ENCODE measurements at places on chromosomes 5 and 9. TPM values are rescaled to one million over a fixed set of nuclear protein-coding genes. Genes with fewer than 3 reads are reported as not detected.

The ADGRD2 gene
- not detected for total RNA-seq

The ZNF658 gene
- 4.8 TPM for total RNA-seq

The PPP3R2 gene
- not detected for total RNA-seq

The GLIPR2 gene
- 27.5 TPM for total RNA-seq

The PRRX2 gene
- 145 TPM for total RNA-seq

The INSL4 gene
- total RNA-seq, result not detected

DNA sequence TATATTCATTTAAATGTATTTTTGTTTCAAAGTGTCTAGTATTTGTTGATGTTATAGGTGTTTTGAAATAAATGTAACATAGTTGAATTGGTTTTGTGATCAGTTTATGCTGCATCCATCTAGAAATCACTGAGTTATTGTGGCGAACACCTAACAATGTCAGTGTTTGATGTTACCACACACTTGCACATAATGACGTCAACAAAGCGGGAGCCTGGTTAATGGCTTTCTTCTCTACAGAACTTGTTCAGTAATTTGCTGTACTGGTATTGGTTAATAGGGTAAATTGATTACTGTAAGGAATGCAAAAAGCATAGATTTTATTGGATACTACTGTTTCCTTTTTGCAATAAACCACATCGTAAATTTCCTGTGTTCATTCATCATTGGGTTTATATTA is 133.0 kb downstream of the ATG10 start:
- H3K36me3 ChIP-seq, result no peaks in the 10 kb centered on the region
- no peak for DNase-seq
- no peak overlapping the region for H3K27ac ChIP-seq
- no peak overlapping the region for H3K4me3 ChIP-seq

DNA sequence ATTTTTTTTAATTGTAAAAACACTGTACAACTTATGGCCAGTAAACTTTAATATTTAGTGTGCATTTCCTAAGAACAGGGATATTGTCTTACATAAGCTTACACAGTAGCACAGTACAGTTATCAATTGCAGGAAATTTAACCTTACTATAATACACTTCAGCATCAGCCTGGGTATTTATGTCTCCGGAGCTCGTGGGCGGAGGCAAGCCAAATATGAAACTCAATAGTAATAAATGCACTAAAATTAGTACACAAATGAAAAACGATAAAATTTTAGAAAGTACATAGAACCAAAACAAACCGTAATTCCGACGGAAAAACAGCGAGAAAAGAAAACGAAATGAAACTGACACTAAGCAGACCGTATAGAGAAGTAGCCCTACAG is 91.2 kb downstream of the ANXA2R start:
- peak; percentile 4 for DNase-seq
- no peaks in the 10 kb centered on the region for H3K27me3 ChIP-seq
- H3K4me1 ChIP-seq, result peaks cover 31% of the 10 kb centered on the region
- peak overlapping the region; percentile 93 for H3K27ac ChIP-seq

DNA sequence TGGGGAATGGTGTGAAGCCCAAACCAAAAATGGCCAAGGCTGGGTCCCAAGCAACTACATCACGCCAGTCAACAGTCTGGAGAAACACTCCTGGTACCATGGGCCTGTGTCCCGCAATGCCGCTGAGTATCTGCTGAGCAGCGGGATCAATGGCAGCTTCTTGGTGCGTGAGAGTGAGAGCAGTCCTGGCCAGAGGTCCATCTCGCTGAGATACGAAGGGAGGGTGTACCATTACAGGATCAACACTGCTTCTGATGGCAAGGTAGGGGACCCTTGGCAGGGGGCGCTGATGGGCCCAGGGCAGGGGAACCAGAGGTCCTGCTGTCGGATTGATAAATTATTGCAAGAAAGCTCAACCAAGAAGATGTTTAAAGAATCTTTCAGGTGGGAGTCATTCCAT is 19.8 kb downstream of the ABL1 start:
- peaks cover 37% of the 10 kb centered on the region for H3K36me3 ChIP-seq
- H3K27ac ChIP-seq, result no peak overlapping the region
- no peak overlapping the region for H3K4me3 ChIP-seq
- peaks cover 29% of the 10 kb centered on the region for H3K4me1 ChIP-seq
- no peaks in the 10 kb centered on the region for H3K27me3 ChIP-seq

DNA sequence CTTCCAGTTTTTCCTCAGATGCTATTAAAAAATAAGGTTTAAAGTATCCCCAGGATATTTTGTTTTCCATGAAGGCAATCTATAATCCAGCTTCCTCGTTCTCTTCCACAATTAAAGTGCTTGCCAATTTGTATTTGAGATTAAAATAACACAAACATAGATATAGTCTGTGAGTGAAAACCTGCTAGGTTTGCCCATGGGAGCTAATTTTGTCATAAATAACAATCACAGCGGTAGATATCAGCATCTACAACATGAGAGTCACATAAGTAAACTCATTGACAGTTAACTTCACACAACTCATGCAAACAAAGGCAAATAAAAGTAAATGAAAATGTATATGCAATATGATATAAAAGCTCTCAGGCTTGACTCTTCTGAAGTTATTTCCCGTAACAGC is 29.2 kb upstream of the RASGRF2 start:
- H3K27ac ChIP-seq, result no peak overlapping the region
- H3K27me3 ChIP-seq, result no peaks in the 10 kb centered on the region
- H3K4me1 ChIP-seq, result no peaks in the 10 kb centered on the region
- no peak for DNase-seq
- no peaks in the 10 kb centered on the region for H3K36me3 ChIP-seq
- H3K4me3 ChIP-seq, result no peak overlapping the region

- no peaks in the 10 kb centered on the region for H3K27me3 ChIP-seq
- peaks cover 12% of the 10 kb centered on the region for H3K4me1 ChIP-seq
- no peak overlapping the region for H3K27ac ChIP-seq
- H3K36me3 ChIP-seq, result no peaks in the 10 kb centered on the region
Observed at GRCh38 chr5:111229871-111230810, 6.0 kb downstream of the CAMK4 start.

GRCh38 chr5:146588331-146589027 is 72.5 kb upstream of the GPR151 start:
- DNase-seq, result peak; percentile 38
- no peaks in the 10 kb centered on the region for H3K27me3 ChIP-seq
- no peak overlapping the region for H3K4me3 ChIP-seq
- H3K27ac ChIP-seq, result no peak overlapping the region

DNA sequence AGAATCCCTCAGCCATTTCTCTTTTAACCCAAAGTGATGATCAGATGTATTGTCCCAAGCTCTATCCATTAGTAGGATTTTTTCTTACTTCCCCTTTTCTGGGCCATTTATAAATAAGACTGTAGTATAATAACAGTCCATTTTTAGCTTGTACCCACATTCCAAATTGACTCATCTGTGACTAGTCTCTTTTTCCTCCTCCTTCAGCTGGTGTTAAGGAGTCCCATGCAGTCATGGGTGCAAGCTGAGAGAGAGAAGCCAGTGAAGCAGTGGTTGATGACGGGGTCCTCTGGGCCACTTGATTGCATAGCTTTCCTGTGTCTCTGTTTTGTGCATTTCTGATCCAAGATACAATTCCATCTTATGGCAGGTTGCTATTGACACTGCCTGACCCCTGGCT is 476.0 kb upstream of the CD180 start:
- H3K4me3 ChIP-seq, result no peak overlapping the region
- H3K27ac ChIP-seq, result no peak overlapping the region
- H3K4me1 ChIP-seq, result peaks cover 8% of the 10 kb centered on the region
- no peaks in the 10 kb centered on the region for H3K36me3 ChIP-seq

- no peaks in the 10 kb centered on the region for H3K27me3 ChIP-seq
- no peak for DNase-seq
- no peaks in the 10 kb centered on the region for H3K4me1 ChIP-seq
- no peak overlapping the region for H3K27ac ChIP-seq
- peaks cover 52% of the 10 kb centered on the region for H3K36me3 ChIP-seq
Observed at GRCh38 chr5:112870966-112871365, 9.9 kb downstream of the SRP19 start.

GRCh38 chr9:127707766-127708165 is 978 bp downstream of the CFAP157 start:
- H3K4me3 ChIP-seq, result no peak overlapping the region
- no peaks in the 10 kb centered on the region for H3K4me1 ChIP-seq
- H3K27me3 ChIP-seq, result no peaks in the 10 kb centered on the region
- H3K27ac ChIP-seq, result no peak overlapping the region
- no peaks in the 10 kb centered on the region for H3K36me3 ChIP-seq
- DNase-seq, result peak; percentile 12

DNA sequence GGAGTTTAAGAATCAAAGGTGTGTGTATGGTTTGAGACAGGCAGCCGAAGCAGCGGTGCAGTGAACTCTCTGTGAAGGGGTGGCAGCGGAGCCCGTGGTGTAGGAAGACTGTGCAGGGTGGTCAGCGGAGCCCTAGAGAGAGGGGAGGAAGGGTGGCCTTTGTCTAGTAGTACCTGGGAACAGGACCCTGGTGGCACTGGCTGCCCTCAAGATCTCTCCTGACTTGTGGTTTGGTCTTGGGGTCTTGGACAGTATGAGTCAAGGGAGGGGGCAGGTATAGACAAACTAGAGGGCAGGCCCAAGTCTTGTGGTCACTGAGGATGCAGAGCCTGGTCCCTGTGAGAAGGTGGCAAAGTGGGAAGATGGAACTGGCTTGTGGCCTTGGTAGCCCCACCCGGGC is 7.1 kb upstream of the NKX2-5 start:
- no peaks in the 10 kb centered on the region for H3K4me1 ChIP-seq
- peaks cover 98% of the 10 kb centered on the region for H3K27me3 ChIP-seq
- no peak for DNase-seq
- no peak overlapping the region for H3K27ac ChIP-seq

DNA sequence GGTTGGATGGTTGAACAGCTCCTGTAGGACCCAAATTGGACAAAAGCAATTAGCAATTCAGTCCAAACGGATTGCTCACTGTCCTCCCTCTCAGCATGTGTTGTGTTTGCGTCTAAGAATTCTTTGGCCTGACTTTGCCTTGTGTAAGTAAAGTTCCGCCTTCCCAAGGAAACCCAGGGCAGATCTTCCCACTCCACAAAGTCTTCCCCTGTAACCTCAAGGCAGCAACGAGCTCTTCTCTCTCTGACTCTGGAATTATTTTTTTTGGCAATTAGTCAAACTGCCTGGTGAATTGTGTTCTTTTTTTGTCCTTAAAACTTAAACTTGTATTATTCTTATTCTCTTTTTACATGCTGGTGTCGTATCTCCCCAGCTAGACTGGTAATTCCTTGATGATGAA is 20.7 kb upstream of the BASP1 start:
- H3K4me3 ChIP-seq, result no peak overlapping the region
- H3K4me1 ChIP-seq, result no peaks in the 10 kb centered on the region
- no peak for DNase-seq
- H3K36me3 ChIP-seq, result no peaks in the 10 kb centered on the region

DNA sequence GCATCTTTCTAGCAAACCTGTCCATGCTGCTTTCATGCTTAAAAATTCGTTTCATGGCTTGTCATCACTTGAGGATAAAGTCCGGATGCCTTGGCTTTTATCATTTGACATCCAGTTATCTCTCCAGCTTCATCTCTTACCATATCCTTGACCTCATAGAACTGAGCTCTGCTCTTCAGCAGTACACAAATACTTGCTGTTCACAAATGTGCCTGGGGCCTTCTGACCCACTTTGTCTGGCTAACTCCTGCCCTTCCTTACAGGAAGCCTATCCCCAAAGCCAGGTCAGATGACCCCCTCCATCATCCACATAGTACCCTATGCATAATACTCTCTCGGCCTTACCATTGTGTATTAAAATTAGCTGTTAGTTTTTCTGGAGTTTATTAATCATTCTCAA is 249.1 kb downstream of the SAXO1 start:
- no peaks in the 10 kb centered on the region for H3K27me3 ChIP-seq
- H3K36me3 ChIP-seq, result peaks cover 62% of the 10 kb centered on the region
- no peak overlapping the region for H3K4me3 ChIP-seq
- no peak overlapping the region for H3K27ac ChIP-seq
- DNase-seq, result no peak
- H3K4me1 ChIP-seq, result peaks cover 23% of the 10 kb centered on the region

- no peaks in the 10 kb centered on the region for H3K27me3 ChIP-seq
- H3K4me3 ChIP-seq, result no peak overlapping the region
- H3K36me3 ChIP-seq, result no peaks in the 10 kb centered on the region
- H3K4me1 ChIP-seq, result no peaks in the 10 kb centered on the region
- H3K27ac ChIP-seq, result no peak overlapping the region
Observed at GRCh38 chr9:98287384-98287783, 31.9 kb upstream of the TBC1D2 start.
